Nasal cavity respiratory epithelium epithelial cell of viscerocranial mucosa (primary cell): ENCODE measurements at places on chromosomes 4 and X. TPM values are rescaled to one million over a fixed set of nuclear protein-coding genes. Genes with fewer than 3 reads are reported as not detected.

The NLGN4X gene
- under 0.01 and 0.50 TPM in 2 replicates for total RNA-seq

The CCNB3 gene
- 0.85 and 1.4 TPM in 2 replicates for total RNA-seq

The PHEX gene
- total RNA-seq = 1.7 and 3.4 TPM in 2 replicates

The RBM47 gene
- 42.7 and 113 TPM in 2 replicates for total RNA-seq

The PTPN13 gene
- 60.8 and 63.5 TPM in 2 replicates for total RNA-seq

The PSAPL1 gene
- not detected in 2 replicates for total RNA-seq

The CXXC4 gene
- total RNA-seq = 0.43 TPM in 1 of 2 replicates, not detected in the other

The TEX11 gene
- not detected in 2 replicates for total RNA-seq

The LNX1 gene
- 2.1 and 5.1 TPM in 2 replicates for total RNA-seq

The PCDH10 gene
- total RNA-seq = under 0.01 TPM in 2 replicates

The MAGEH1 gene
- 2.4 and 3.4 TPM in 2 replicates for total RNA-seq

The ZFP92 gene
- total RNA-seq = 0.34 and 2.5 TPM in 2 replicates

The DAPP1 gene
- total RNA-seq = 95.5 and 99.1 TPM in 2 replicates

The HSFX2 gene
- total RNA-seq = 0.21 TPM in 1 of 2 replicates, not detected in the other
